ENCODE measurements at places on chromosomes 3 and 15.

DNA sequence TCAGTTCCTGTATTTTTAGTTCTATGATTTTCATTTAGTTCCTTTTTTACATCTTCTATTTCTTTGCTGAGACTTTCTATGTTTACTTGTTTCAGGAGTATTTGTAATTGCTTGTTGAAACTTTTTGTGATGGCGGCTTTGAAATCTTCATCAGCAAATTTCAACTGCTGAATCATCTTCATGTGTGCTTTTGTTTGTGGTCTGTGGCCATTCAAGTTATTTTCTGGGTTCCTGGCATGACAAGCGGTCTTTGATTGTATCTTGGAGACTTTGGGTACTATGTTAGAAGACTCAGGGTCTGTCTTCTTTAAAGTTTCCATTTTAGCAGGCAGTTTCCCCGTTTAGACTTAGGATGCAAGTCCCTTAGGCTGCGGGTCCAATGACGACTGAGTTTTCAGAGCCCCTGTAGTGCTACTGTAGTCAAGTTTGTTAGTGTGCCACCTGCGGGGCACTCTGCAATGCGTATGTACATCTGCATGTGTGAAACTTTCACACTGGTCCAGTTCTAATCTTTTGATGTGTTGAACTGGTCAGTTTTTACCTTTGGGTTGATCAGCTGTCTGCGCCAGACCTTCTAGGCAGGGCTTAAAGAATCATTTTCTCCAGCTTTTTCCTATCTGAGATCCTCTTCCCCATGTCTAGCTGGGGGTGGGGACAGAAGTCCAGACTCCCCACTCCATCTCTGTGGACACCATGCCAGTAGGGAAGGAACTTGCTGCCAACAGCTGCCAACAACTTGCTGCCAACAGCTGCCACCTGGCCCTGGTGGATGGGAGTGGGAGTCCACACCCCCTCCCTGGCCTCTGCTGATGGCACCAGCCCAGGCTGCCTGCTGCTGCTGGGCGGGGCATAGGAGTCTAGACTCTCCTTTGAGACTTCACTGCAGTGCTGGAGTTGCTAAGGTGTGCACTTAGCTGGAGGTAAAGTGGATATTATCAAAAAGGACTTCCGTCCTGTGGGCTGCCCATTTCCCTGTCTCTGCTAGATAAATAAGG is 190.9 kb downstream of the TJP1 start:
- DNase-seq, result no peak

DNA sequence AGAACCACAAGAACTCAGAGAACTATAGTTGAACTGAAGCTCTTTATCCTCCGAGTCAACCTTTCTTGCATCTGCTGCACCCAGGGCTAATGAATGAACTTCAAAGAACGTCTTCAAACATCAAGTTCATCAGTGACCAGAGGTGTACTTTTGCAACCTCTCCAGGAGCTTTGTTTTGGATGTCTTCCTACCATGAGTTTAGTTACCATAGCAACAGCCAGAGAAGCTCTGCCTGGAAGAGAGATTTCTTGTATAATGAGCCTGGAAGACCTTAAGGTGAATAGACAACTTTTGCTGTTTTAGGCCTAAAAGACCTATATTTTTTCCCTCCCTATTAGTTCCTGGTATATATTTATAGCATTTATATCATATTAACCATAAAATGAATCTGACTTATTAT is 9.1 kb downstream of the ACTC1 start:
- DNase-seq, result no peak

- DNase-seq, result no peak
These were observed 1407.1 kb downstream of the SI start for GRCh38 chr3:163671201-163671600.

GRCh38 chr15:99481951-99482230 is 83.9 kb upstream of the MEF2A start:
- no peak for DNase-seq

DNA sequence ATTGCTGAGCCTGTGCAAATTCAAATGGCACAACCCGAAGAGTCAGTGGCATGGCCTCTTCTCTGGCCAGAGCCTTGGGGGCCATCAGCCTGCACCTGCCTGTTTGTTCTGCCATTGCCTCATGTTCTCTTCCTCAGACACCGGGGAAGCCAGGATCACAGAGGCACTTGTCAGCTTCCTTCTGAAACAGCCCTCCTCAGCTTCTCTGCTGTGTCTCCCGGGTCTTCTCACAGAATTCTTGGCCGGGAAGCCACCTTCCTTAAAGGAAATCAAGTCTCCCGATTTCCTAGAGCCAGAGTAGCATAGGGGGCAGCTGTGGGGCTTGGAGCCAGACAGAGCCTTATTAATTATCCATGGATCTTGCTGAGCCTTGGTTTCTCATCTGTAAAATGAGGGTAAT is 47.4 kb upstream of the CGNL1 start:
- no peak for DNase-seq

DNA sequence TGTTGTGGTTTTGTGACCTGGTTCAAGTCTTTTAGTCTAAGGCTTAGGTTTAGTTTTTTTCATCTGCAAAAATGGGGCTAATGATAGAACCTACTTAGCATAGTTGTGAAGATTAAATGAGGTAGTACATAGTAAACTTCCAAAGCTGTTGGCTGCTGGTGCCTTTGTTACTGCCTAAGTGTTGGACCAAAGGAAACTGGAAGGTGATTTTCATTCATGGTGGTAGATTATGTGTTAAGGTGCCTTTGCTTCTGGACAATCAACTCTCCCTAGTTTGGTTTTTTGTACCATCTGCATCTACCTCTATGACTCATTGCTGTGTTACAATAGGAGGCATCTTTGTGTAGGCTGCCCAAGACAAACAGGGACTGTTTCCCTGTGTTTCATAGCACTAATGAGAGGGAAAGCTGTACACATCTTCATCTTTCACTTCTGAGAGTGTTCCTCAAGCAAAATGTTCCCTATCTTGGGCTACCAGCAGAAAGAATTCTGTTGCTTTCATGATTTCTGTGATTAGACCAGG is 3.2 kb downstream of the MAP2K1 start:
- DNase-seq, result no peak

GRCh38 chr3:105970283-105970682 is 101.5 kb upstream of the CBLB start:
- DNase-seq, result no peak

DNA sequence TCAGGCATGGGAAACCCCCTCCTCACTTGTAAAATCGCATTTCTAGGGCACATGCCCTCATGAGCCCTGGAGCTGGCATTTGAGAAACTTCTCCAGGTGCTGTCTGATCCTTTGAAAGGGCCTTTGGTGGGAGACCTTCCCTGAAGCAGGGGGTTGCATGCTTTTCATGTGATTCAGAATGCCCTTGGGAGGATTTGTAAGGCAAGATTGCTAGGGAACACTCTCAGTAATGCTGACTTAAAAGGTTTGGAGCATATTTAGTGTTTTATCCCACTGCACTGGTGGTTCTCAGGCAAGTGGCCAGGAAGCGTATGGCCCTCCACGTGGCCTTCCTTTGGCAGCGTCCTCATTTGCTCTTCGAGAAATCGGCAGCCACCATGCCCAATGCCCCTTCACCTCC is 164.1 kb downstream of the ARRDC4 start:
- no peak for DNase-seq

DNA sequence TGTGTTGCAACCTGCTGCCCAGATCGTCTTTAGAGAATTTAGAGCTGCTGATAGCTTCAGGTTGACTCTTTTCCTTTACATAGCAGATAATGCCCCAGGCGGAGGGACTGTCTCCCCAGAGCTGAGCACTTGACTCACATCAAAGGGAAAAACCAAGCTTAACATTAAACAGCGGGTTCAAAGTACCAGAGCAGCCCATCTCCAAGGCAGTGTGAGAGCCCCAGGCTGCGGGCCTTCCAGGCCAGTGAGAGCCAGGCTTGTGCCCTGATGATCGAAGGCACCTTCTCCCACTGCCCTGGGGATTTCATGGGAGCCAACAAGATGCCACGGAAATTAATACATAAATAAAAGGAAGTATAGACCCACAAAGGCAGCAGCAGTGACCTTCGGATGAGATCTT is 275.6 kb downstream of the XXYLT1 start:
- no peak for DNase-seq

GRCh38 chr3:151362751-151363174 is 21.8 kb downstream of the P2RY12 start:
- DNase-seq, result no peak

DNA sequence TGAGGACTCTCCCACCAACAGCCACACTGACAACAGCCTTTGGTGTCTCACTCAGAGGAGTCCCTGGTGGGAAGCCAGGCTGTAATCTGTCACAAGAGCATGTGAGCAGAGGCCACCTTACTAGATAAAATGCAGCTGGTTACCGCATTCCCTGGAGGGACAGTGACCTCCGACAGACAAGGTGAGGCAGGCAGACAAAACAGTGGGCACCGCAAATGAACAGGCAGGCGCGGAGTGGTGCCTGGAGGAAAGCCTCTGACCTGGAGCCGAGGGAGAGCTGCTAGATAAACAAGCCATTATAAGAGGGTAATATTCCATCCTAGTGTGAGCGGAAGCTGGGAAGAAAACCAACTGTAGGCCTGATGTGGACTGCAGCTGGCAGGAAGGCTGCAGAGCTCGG is 736.4 kb downstream of the FHIT start:
- no peak for DNase-seq
